ENCODE measurements at places on chromosomes 5 and 9.

DNA sequence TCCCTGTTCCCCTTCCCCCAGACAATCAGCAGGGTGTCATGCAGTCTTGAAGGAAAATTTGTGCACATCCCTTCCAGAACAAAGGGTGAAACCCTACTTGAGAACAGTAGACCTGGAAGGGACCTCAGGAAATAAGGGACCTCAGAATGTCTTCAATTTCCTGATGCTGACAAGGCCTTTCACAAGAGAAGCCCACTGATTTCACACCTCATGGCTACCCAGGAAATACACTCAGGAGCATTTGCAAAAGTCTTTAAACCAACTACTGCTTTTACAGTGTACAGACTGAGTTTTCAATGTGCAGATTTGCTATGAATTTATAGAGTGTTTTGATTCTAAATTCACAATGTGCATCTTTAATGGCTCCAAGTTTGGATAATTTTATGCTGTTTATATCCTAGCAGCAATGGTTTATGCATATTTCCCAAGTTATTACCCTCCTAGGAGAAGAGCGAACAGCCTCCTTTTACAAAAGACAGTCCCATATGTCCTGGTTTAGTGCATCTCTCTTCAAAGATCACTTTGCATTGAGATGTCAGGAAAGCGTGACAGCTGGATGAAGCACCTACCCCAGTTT is 74.8 kb downstream of the GALNT10 start:
- DNase-seq = no peak

GRCh38 chr5:157951673-157952373 is 92.9 kb upstream of the CLINT1 start:
- DNase-seq = no peak

DNA sequence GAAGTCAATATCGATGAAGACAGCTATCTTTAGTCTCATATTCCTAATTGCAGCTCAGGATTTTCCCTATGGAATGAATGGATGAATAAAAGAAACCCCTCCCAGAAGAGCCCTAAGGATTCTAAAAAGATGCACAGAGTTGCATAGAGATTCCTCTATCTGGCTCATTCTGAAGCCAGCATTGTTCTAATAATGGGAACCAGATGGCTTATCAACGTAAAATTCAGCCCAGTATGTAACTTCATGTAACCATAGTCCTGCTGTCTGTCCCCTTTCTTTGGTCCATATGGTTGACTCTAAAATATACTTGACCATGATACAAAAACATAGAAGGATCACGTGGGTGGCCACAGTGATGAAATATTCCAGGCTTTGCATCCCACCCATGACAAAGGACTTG is 508.6 kb downstream of the RASEF start:
- DNase-seq = no peak

DNA sequence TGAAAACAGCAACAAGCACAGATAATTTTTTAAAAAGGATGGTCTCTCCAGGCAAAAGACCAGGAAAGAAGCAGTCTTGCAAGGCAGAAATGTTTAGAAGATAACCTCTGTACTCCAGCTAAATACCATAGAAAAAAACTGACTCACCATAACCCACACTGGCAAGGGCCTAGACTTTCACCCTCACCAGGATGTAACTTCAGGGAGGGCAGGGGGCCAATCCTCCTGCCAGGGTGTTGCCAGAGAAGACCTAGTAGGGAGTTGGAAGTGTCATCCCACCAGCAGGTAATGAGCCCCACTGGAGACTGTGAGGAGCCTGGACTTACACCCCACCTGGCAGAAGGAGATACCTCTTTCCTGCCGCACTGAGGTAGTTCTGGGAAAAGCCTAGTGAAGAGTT is 97.6 kb downstream of the PRELID2 start:
- no peak for DNase-seq

DNA sequence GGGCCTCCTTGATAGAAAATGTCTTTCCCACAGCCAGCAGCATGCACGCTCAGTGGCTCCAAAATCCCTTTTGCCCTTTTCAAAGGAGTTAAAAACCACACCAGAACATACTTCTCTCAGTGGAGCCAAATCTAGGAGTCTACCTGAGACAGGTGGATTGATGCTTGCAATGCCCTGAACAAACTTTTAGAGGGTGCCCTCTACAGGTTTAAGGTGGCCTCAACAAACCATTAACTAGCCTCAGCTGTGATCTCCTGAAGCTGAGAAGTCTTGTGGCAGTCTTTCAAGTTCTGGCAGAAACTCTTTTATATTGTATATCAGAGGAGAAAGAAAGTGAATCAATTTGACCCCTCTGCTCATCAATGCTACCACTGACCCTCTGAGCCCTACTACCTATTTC is 125.4 kb downstream of the MED27 start:
- DNase-seq = no peak

All from stimulated activated CD8-positive, alpha-beta memory T cell treated with anti-CD3 and anti-CD28 coated beads, Interleukin-7, amount 100 ng/mL, for 1 hour (primary cell).